ENCODE measurements at places on chromosomes 5 and 9.

DNA sequence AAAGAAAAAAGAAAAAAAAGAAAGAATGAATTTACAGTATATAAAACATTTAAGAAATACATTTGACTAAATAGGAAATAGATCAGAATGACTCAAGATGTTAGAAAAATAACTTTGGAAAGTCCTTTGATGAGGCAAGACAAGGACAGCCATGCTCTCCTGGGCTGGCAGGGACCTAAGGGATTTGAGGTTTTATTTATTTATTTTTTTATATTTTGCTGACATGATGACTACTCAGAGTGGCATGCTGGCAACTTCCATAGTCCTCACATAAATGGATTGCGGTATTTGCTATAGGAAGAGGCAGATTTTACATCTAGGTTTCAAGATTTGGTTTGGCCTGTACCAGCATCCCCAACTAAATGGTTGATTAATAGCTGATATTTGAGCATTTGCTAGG lies 17.7 kb downstream of the SLC28A3 start:
- DNase-seq: peak; percentile 76

DNA sequence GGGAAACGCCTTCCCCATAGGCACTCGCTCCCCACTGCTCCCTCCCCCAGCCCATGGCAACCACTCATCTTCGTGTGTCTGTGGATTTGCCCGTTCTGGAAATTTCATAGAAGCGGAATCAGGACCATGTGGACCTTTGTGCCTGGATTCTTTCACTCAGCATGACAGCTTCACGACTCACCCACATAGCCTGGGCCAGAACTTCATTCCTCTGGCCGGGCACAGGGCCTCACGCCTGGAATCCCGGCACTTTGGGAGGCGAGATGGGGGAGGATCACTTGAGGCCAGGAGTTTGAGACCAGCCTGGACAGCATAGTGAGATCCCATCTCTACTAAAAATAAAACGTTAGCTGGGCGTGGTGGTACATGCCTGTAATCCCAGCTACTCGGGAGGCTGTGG lies 12.1 kb upstream of the DIPK1B start:
- DNase-seq: peak; percentile 46

DNA sequence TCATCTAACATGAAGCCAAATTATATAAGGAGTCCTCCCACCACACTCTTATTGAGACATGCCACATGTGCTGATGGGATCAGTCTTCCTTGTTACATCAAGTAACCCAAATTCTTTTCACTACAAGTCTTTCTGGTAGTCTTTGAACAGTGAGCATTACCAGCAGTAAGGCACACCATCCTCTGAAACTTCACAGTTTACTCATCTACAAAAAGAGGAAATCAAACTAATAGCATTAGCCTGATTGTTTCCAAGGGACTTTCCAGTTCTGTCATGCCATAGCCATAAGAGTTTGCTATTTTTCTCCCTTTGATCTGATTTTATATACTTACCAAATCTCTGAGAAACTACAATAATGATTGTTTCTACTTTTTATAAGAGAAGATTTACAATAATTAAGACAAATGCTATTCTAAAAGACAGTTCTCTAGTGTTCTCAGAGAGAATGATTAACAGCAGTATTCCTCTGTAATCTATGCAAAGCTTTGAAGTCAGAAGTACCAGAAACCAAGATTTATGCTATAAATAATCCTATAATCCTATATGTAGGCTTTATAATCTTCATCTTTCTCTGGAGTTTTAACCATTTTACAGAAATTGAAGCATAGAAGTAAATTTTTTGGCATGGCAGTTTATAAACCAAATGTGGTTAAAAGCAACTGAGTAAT lies 166.2 kb upstream of the ACO1 start:
- DNase-seq: no peak

DNA sequence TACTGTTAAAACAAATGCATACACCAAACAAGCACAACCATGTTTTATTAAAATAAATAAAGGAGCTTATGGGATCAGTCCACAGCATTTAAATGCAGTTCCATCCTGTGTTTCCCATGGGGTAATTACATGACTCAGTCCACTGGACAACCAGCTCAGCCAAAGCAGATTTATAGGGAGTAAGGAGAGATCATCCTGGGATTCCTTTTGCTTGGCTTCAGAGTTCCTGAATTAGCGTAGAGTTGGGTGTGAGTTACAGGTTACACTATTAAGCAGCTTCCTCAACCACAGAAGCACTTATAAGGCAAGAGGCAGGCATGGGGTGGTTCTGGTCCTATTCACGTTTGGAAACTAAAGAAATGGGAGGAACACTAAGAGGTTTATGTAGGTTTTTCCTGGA lies 381.1 kb upstream of the ACTBL2 start:
- peak; percentile 71 for DNase-seq

DNA sequence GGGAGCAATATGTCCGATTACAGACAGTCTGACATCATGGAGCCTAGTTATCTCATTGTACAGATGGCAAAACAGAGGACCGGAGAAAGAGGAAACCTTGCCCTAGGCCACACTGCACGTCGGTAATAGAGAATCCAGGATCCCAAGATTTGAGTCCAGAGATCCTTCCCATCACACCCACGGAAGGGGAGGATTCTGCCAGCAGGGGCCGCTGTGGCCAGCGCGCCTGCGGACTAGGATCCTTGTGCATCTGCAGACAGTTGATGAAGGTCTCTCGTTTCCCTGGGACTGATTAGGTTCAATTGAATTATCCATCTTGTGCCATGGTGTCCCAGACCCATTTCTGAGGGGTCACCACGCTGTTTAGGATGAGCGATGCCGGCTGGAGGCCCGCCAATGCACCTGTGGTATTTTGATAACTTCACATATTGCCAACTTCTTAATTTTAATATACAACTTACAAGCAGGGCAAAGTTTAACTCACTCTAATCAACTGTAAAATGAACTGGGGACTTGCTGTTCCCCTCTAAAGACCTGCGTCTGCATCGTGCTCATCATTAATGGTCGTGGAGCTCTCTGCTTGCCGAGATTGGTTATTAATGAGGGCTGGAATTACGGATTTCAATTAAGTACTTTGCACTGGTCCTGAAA lies 592.7 kb upstream of the BRINP1 start:
- peak; percentile 31 for DNase-seq

DNA sequence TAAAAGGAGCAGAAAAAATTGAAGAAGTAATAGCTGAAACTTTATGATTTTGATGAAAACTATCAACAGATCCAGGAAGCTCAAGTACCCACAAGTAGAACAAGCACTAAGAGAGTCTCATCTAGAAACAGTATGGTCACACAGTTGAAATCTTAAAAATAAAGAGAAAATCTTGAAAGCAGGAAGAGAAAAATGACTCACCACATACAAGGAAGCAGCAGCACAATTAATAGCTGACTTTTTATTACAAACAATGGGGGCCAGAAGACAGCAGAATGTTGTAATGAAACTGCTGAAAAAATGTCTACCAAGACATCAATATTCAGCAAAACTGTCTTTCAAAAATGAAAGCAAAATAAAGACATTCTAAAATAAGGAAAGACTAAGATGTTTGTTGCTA lies 1108.3 kb upstream of the DMAC1 start:
- DNase-seq: peak; percentile 5

DNA sequence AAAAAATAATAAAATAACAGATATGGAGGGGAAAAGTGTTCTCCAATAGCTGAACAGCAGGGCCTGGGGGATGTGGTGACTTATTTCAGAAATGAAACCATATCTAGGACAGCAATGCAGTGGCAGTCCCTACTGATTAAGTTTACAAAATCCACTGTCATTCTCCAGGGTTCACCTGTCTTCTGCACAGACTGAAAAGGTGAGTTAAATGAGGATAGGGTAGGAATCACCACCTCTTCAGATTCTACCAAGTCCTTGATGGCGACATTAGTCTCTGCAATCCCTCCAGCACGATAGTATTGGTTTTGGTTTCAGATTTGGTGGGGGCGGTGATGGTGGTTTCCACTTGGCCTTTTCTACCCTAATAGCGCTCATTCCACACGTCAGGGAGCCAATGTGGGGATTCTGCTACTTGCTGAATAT lies 32.3 kb upstream of the NPM1 start:
- DNase-seq: no peak

GRCh38 chr9:98995059-98995671 lies 51.5 kb downstream of the COL15A1 start:
- DNase-seq: no peak

GRCh38 chr5:30438785-30439184 lies 754.7 kb upstream of the CDH6 start:
- no peak for DNase-seq

DNA sequence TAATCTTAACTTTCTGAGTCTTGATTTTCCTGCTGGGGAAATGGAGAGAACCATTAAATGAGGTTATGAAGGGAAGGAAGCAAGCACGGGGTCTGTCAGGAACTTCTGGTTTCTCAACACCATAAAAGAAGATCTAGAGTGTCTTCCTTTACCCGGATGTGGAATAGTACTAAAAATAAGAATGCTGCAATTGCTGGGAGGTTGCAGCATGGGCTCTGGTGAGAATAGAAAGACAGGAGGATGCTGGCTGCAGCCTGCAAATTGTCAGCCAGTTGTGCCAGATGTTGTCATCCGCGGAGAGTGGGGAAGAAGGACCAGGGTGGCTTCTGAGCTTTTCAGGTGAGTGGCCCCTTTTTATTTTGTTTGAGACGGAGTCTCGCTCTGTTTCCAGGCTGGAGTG lies 69.3 kb upstream of the STC2 start:
- DNase-seq: no peak

DNA sequence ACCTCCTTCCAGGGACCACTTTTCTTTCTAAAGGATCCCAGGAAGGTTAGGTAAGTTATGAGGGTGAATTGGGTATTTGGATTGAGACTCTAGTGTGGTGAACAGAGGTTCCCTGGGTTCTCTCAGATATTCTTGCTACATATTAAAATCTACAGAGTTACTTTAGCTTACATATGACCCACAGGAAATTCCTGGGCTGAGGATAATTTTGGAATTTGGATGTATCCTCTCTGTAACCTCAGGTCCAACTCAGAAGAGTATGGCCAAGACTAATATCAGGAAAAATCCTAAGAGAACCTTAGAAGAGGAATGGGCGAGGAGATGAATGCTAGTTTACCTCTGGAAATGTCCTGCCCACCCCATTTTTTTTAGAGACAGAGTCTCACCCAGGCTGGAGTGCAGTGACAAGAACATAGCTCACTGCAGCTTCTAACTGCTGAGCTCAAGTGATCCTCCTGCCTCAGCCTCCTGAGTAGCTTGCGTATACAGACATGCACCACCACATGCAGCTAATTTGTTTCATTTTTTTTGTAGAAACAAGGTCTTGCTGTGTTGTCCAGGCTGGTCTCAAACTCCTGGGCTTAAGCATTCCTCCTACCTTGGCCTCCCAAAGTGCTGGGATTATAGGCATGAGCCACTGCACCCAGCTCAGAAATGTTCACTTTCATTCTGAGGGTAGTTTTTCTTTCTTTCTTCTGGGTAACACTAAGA lies 196.4 kb downstream of the ARHGEF28 start:
- no peak for DNase-seq

DNA sequence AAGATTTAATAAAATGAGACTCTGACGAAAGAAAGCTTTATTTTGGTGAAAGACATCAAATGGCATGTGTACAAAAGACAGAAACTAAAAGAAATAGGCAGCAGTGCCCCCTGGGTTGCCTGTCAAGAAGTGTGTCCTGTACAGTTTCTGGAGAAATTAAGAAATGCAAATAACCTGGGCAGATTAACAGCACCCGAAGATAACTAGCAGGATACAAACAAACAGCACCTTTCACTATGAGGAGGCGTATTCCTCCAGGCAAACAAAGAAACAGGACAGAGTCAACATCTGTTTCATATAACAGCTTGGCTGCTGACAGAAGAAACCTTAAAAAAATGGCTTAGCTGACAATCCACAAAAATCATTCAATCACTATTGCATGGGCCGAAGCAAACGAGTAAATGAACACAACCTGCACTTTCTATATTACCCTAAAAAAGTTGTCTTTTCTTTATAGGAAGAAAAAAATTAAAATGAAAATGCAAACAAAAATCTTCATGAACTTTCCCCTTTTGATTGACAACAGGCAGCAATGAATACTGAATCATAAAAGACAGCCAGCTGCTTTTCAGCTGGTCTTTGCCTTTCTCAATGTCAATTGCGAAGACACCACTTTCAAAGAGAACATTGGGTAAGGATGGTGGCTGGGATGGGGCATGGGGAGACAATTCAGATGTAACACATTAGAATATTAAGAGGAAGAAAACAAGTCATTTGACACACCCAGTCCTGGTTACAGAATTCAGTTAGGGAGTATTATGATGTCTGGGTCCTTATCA lies 162.1 kb downstream of the ARL15 start:
- no peak for DNase-seq

GRCh38 chr5:14123974-14124482 lies 19.1 kb upstream of the TRIO start:
- peak; percentile 54 for DNase-seq

GRCh38 chr5:129631961-129632360 lies 115.9 kb upstream of the MINAR2 start:
- DNase-seq: peak; percentile 51

DNA sequence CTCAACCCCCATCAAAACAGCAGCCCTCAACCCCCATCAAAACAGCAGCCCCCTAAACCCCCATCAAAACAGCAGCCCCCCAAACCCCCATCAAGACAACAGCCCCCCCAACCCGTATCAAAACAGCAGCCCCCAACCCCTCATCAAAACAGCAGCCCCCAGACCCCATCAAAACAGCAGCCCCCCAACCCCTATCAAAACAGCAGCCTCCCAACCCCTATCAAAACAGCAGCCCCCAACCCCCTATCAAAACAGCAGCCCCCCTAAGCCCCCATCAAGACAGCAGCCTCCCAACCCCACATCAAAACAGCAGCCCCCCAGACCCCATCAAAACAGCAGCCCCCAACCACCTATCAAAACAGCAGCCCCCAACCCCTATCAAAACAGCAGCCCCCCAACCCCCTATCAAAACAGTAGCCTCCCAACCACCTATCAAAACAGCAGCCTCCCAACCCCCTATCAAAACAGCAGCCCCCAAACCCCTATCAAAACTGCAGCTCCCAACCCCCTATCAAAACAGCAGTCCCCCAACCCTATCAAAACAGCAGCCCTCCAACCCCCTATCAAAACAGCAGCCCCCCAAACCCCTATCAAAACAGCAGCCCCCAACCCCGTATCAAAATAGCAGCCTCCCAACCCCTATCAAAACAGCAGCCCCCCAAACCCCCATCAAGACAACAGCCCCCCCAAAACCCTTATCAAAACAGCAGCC lies 1.2 kb downstream of the TPPP start:
- DNase-seq: no peak

DNA sequence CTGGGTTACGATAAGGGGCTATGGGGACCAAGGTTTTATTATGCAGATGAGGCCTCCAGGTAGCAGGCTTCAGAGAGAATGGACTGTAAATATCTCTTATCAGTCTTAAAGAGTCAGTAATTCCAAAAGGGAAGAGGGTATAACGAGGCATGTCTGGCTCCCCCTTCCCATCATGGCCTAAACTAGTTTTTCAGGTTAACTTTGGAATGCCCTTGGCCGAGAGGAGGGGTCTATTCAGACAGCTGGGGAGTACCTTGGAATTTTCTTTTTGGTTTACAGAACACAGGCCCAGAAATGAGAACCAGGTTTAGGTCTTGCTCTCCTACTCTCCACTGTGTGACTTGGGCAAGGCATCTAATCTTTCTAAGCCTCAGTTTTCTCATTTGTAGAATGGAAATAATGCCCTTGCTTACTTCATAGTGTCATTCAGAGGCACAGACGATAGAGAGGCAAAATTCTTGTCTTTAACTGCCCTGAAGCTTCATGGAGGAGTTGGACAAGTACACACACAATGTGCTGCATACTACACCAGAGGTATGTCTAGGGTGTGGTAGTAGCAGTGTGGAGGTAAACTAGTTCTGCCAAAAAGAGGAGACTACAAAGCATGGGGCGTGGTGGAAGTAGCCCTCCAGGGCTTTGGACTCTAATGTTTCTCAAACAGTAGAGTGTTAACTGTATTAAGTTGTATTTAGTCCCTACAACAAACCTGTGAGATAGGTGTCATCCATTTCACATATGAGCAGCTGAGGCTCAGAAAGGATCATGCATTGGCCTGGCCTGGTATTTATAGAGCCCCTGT lies 45.5 kb downstream of the IRF1 start:
- DNase-seq: peak; percentile 79

Measured in epithelial cell of esophagus (primary cell).